ENCODE measurements at places on chromosomes 5 and 9. TPM values are rescaled to one million over a fixed set of nuclear protein-coding genes. Genes with fewer than 3 reads are reported as not detected.

DNA sequence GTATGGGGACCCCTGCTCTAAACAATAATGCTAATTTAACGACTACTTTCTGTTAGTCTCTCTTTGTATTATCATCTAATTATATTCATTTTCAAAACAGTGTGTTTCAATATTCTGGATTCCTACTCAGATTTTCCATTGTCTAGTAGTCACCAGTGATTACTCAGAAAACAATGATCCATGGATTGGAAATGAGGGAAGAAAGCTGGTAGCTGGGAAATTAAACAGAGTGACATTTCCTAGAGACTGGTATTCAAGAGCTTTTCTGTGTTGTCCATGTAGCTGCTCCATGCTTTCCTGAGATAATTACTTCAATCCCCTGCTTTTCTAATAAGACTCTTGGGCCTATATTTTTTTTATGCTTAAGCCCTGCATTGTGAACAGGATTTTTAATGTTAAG is 1862.1 kb upstream of the C9orf72 start:
- no peaks in the 10 kb centered on the region for H3K36me3 ChIP-seq
- no peak overlapping the region for H3K4me3 ChIP-seq
- no peak for DNase-seq
- no peaks in the 10 kb centered on the region for H3K27me3 ChIP-seq
- no peak overlapping the region for H3K27ac ChIP-seq

- H3K36me3 ChIP-seq = no peaks in the 10 kb centered on the region
- no peak for DNase-seq
- H3K27me3 ChIP-seq = no peaks in the 10 kb centered on the region
- H3K27ac ChIP-seq = no peak overlapping the region
Observed at GRCh38 chr9:78053627-78054026, 22.0 kb upstream of the GNAQ start.

- no peak for DNase-seq
- H3K36me3 ChIP-seq = no peaks in the 10 kb centered on the region
- H3K27me3 ChIP-seq = peaks cover 83% of the 10 kb centered on the region
- H3K4me1 ChIP-seq = peaks cover 8% of the 10 kb centered on the region
- no peak overlapping the region for H3K4me3 ChIP-seq
- H3K27ac ChIP-seq = no peak overlapping the region
Observed at GRCh38 chr5:1442222-1443145, 2.8 kb downstream of the SLC6A3 start.

GRCh38 chr9:90061187-90061586 is 456.4 kb downstream of the GADD45G start:
- no peaks in the 10 kb centered on the region for H3K36me3 ChIP-seq
- H3K4me3 ChIP-seq = no peak overlapping the region
- no peaks in the 10 kb centered on the region for H3K27me3 ChIP-seq
- no peak overlapping the region for H3K27ac ChIP-seq
- no peak for DNase-seq

GRCh38 chr5:37738057-37738691 is 101.7 kb downstream of the GDNF start:
- H3K27ac ChIP-seq = no peak overlapping the region
- H3K4me1 ChIP-seq = peaks cover 4% of the 10 kb centered on the region
- DNase-seq = no peak
- H3K4me3 ChIP-seq = no peak overlapping the region

DNA sequence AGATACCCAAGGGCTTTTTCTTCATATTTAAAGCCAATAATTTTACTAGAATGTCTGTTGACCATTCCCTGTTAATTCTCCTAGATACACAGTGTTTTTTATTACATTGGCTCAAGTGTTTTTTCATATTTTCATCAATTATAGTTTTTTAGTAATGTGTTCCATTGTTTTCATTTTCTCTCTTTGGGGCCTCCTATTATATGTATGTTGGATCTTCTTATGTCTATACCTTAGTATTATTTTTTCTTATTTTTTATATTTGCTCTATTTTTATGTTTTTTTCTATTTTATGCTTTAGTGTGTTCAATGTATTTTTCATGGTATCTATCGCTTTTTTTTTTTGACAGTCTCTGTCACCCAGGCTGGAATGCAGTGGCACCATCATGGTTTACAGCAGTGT is 7.5 kb downstream of the KIAA1958 start:
- no peaks in the 10 kb centered on the region for H3K4me1 ChIP-seq
- no peaks in the 10 kb centered on the region for H3K36me3 ChIP-seq
- H3K27ac ChIP-seq = no peak overlapping the region
- no peak overlapping the region for H3K4me3 ChIP-seq
- no peaks in the 10 kb centered on the region for H3K27me3 ChIP-seq

DNA sequence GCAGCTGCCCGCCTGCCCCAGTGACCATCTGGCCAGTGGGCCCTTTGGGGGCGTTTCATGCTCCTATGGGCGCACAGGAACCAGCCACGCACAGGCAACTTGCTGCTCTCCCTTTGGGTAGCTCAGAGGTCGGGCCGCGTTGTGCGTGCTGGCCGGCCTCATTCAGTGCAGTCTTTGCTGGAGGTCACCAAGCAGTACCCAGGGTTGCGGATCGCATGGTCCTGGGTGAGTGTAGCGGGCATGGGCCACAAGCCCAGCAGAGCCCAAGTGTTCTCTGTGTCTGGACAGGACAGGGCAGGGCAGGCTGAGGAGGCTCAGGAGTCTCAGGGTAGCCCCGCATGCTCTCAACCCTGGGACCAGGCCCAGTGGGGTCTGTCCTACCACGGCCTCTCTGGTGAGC is 9.9 kb upstream of the MRNIP start:
- H3K4me3 ChIP-seq = no peak overlapping the region
- H3K36me3 ChIP-seq = peaks cover 56% of the 10 kb centered on the region
- no peaks in the 10 kb centered on the region for H3K27me3 ChIP-seq
- H3K27ac ChIP-seq = no peak overlapping the region
- H3K4me1 ChIP-seq = no peaks in the 10 kb centered on the region
- no peak for DNase-seq

DNA sequence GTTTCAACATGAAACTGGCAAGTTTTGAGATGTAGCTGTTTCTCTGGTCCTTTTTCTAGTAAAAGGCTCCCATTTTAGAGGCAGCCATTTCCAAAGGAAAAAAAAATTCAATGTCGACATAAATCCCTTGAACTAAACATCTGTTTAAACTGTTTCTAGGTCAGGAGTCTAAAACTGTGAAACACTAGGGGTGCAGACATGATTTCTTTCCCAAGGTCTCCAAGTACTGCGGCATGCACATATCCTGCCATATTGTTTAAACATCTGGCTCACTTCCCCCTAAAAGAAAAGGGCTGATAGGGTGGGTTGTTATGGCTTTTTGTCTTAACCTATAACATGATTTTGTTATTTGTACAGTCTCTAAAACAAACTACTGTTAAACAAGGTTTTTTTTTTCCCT is 51.1 kb downstream of the NFIB start:
- peaks cover 77% of the 10 kb centered on the region for H3K4me1 ChIP-seq
- DNase-seq = no peak
- H3K27me3 ChIP-seq = no peaks in the 10 kb centered on the region
- H3K27ac ChIP-seq = peak overlapping the region; percentile 43
- no peaks in the 10 kb centered on the region for H3K36me3 ChIP-seq

- no peaks in the 10 kb centered on the region for H3K27me3 ChIP-seq
- no peak overlapping the region for H3K4me3 ChIP-seq
- DNase-seq = no peak
- H3K36me3 ChIP-seq = peaks cover 85% of the 10 kb centered on the region
- H3K27ac ChIP-seq = peak overlapping the region; percentile 7
- H3K4me1 ChIP-seq = no peaks in the 10 kb centered on the region
Observed at GRCh38 chr5:126477294-126478117, 54.3 kb downstream of the GRAMD2B start.

DNA sequence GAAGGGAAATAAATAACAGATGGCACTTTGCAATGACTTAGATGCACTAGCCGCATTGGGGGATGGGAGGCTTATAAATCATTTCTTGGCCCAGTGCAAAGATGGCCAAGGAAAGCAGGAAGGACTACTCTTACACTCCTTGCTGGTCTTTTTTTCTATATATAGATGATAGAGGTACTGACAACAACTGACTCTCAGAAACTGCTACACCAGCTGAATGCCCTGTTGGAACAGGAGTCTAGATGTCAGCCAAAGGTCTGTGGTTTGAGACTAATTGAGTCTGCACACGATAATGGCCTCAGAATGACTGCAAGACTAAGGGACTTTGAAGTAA is 1.7 kb downstream of the CCNG1 start:
- H3K4me1 ChIP-seq = peaks cover 54% of the 10 kb centered on the region
- H3K27ac ChIP-seq = no peak overlapping the region
- peak overlapping the region; percentile 88 for H3K4me3 ChIP-seq
- no peak for DNase-seq
- H3K36me3 ChIP-seq = peaks cover 26% of the 10 kb centered on the region

GRCh38 chr5:159907689-159908590 is 8.3 kb upstream of the ADRA1B start:
- no peak overlapping the region for H3K4me3 ChIP-seq
- H3K27me3 ChIP-seq = no peaks in the 10 kb centered on the region
- no peak for DNase-seq
- H3K4me1 ChIP-seq = no peaks in the 10 kb centered on the region

DNA sequence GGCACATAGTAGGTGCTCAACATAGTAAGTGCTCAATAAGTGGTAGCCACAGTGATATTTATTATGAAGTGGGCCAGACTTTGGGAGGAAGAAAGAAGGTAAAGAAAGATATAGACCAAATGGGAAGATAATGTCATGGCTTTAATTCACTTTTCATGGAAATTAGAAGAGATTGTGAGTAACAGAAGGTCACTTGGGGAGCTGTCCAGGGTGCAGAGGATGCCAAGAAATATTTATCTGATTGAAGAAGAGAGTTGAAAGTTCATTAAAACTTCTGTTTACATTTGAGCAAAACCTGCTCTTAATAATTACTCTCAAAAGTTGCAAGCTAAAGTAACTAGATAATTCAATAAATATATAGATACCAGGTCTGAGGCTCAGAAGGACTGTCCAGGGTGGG is 28.3 kb upstream of the IL33 start:
- H3K36me3 ChIP-seq = no peaks in the 10 kb centered on the region
- no peak for DNase-seq
- H3K27ac ChIP-seq = no peak overlapping the region
- H3K27me3 ChIP-seq = no peaks in the 10 kb centered on the region
- peaks cover 16% of the 10 kb centered on the region for H3K4me1 ChIP-seq

DNA sequence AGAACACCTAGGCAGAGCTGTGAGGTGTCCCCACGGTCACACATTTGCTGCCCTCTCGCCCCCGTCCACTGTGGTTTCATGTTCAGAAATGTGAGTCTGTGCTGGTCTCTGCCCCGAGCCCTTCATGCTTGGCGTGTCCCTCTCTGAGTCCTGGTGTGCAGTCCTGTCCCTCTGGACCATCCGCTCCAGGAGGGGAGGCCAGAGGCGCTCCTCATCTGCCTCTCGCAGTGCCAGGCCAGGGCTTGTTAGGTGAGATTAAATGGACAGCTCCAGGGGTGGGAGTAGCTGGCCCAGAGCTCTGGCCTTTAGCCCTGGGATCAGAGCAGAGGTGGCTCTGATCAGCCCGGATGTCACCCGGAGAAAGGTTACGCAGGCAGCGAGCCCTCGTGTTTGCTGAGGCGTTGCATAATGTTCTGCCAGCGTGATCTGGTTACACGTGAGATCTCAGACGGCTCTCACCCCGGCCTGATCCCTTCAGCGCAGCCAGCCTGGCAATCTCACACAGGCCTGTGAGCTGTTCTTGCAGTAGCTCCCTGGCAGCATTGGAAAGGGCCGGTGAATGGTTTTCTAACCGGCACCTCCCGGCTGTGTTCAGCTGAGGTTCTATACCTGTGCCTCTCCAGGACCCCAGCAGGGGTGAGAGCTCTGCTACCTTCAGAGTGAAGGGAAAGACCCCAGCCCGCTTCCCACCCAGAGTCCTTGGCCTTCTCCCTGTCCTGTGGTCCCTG is 24.5 kb downstream of the PTGES2 start:
- H3K36me3 ChIP-seq = peaks cover 70% of the 10 kb centered on the region
- peaks cover 45% of the 10 kb centered on the region for H3K4me1 ChIP-seq
- peak; percentile 58 for DNase-seq
- no peak overlapping the region for H3K4me3 ChIP-seq
- no peaks in the 10 kb centered on the region for H3K27me3 ChIP-seq

- peaks cover 26% of the 10 kb centered on the region for H3K36me3 ChIP-seq
- DNase-seq = peak; percentile 53
- no peaks in the 10 kb centered on the region for H3K4me1 ChIP-seq
- H3K27ac ChIP-seq = no peak overlapping the region
- no peak overlapping the region for H3K4me3 ChIP-seq
- no peaks in the 10 kb centered on the region for H3K27me3 ChIP-seq
Observed at GRCh38 chr9:131864531-131864930, 124.7 kb upstream of the RAPGEF1 start.

DNA sequence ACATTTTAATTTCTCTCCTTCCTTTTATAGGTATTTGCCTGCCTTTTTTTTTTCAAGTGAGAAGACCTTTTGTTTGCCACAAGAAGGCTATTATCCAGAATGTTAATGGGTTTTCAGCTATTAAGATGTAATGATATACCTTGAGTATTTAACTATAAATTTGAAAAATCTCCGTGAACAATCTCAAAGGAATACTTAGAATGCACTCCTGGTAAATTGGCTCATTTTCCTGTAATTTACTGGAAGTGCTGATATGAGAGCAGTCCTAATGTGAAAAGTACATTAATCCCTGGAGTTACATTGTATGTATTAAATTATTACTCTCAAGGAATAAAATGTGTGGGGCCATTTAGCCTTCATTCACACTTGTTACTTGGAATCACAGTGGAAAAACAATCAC is 32.4 kb downstream of the AOPEP start:
- H3K4me3 ChIP-seq = no peak overlapping the region
- no peaks in the 10 kb centered on the region for H3K4me1 ChIP-seq
- H3K27me3 ChIP-seq = no peaks in the 10 kb centered on the region
- no peak overlapping the region for H3K27ac ChIP-seq
- H3K36me3 ChIP-seq = peaks cover 12% of the 10 kb centered on the region

GRCh38 chr5:88868468-88869068 is 14.4 kb downstream of the MEF2C start:
- DNase-seq = no peak
- H3K4me1 ChIP-seq = peaks cover 24% of the 10 kb centered on the region
- no peak overlapping the region for H3K27ac ChIP-seq
- H3K27me3 ChIP-seq = no peaks in the 10 kb centered on the region
- peaks cover 3% of the 10 kb centered on the region for H3K36me3 ChIP-seq

KIF12 gene
- total RNA-seq = not detected

ACTBL2 gene
- total RNA-seq = not detected

OR13C5 gene
- not detected for total RNA-seq

SPATA6L gene
- total RNA-seq = 0.47 TPM

DNAH5 gene
- total RNA-seq = 0.14 TPM

LRRC14B gene
- 123 TPM for total RNA-seq

FBLL1 gene
- total RNA-seq = not detected

PCDHB14 gene
- 3.8 TPM for total RNA-seq
